ENCODE measurements at places on chromosomes 5 and 9. TPM values are rescaled to one million over a fixed set of nuclear protein-coding genes. Genes with fewer than 3 reads are reported as not detected.

DNA sequence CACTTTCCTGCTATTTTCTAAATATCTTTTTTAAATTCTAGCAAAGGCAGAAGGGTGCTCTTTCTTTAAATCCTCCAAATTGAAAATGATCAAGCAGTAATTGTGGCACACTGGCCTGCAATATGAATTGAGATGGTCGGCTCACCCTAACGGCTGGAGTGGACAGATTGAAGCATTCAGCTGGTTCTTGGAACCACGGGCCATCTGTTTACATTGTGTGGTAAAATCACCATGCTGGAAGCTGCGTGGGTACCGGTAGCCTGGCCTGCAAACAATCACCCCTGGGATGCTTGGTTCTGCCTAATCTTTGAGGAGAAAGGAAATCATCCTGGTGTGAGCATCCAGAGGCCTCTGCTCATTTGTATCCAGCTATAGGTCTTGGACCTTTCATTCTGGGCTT, 289.3 kb downstream of the ZNF608 start:
- no peak for DNase-seq

GRCh38 chr5:62684310-62684709, 105.7 kb downstream of the LRRC70 start:
- DNase-seq, result no peak

Gene DNAJA1
- polyA plus RNA-seq, result 46.9 TPM

- no peak for DNase-seq
Observed at GRCh38 chr5:156920861-156921431, 42.1 kb downstream of the TIMD4 start.

GRCh38 chr5:5522336-5522735, 99.9 kb downstream of the ICE1 start:
- DNase-seq, result no peak

GRCh38 chr5:61183538-61183937, 21.3 kb upstream of the SMIM15 start:
- no peak for DNase-seq

- no peak for DNase-seq
Observed at GRCh38 chr5:158786390-158786789, 313.3 kb downstream of the EBF1 start.
